Fibroblast of skin of abdomen (primary cell): ENCODE measurements at places on chromosomes 1 and 21.

GRCh38 chr1:233229288-233229687 lies 66.2 kb downstream of the PCNX2 start:
- DNase-seq: peak; percentile 6

DNA sequence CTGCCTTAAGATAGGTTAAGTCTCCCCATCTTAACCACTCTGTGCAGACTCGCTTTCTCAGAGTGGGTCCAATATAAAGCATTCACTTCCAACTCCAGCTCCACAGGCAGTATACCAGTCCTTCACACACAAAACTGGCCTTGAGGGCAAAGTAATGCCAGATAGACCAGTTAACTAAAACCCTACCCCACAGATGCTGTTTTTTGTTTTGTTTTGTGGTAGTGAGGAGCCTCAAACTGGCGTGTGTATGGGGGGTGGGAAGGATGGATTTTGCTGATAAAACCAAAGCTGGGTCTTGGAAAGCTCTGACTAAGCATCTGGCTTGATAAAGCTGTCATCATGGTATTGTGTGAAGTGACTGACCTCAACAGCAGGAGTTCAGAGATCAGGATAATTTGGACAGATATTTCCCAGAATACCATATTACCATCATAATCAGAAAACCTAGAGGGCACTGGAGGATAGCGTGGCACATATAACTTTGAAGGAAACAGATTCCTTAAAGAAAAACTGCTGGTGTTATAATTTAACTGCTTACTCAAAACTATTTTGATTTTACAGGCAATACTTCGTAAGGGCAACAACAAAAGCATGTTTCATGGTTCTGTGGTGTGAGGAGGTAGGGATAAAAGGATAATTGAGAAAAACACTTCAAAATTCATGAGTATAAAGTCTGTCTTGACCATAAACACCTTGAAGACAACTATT lies 29.6 kb upstream of the CPLANE2 start:
- DNase-seq: no peak

- DNase-seq: peak; percentile 69
Measured at GRCh38 chr1:244349103-244349531, 102.6 kb downstream of the ADSS2 start.

- peak; percentile 4 for DNase-seq
Measured at GRCh38 chr1:61825393-61825792, 83.1 kb downstream of the PATJ start.

DNA sequence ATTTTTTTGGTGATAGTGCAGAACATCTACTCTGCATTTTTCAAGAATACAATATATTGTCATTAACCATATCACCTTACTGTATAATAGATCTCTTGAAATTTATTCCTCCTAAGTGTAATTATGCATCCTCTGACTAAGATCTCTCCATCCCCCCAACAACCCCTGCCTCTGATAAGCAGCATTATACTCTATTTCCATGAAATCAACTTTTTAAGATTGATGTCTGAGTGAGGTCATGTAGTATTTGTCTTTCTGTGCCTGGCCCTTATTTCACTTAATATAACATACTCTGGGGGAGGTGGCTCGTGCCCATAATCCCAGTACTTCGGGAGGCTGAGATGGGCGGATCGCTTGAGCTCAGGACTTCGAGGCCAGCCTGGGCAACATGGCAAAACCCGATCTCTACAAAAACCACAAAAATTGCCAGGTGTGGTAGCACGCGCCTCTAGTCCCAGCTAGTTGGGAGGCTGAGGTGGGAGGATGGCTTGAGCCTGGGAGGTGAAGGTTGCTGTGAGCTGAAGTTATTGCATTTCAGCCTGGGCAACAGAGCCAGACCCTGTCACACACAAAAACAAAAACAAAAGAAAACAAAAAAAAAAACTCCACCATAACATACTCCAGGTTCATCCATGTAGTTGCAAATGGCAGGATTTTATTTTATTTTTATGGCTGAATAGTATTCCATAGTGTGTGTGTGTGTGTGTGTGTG lies 5.7 kb downstream of the ACOT11 start:
- DNase-seq: no peak

DNA sequence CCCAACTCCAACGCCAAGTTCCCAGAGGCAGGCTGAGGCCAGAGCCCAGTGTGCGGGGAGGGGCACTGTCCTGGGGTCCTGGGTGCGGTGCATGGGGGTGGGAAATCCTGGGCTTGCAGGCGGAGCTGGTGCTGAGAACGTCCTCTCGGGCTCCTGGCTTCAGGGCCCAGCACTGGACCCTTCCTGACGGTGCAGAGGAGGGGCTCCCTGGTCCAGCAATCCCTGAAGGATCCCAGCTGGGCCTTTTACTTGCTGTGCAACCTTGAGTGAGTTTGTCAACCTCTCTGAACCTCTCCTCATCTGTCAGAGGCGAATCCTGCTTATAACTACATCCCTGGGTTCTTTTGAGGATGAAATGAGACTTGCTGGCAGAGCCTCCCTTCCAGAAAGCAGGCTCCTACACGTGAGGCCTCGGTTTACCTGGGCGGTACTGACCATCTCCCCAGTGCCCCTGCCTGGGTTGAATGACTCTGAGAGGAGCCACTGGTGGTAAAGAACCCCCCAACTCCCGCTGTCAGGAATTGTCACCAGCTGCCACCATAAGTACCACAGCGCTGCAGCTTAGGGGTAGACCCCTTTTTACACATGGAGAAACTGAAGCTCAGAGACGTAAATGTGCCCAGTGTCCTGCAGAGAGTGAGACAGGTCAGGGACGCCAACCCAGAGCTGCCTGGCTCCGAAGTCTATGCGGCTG lies 77.3 kb downstream of the DHRS3 start:
- DNase-seq: no peak

DNA sequence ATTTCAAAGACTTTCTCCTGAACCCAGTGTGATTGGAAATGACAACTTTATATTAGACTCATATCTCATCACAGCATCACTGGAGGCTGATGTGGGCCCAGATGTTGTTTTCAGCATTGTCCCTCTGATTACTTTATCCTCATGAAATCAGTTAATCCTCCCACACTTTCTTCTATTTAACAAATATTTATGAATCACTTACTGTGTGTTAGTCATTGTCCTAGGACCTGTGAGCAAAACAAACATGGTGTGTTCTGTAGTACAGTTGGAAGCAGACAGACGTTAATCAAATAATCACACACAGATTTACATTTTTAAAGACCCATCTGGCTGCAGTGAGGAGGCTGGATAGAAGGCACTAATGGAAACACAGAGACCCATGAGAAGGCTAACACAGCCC lies 383.7 kb downstream of the PRDM2 start:
- no peak for DNase-seq

DNA sequence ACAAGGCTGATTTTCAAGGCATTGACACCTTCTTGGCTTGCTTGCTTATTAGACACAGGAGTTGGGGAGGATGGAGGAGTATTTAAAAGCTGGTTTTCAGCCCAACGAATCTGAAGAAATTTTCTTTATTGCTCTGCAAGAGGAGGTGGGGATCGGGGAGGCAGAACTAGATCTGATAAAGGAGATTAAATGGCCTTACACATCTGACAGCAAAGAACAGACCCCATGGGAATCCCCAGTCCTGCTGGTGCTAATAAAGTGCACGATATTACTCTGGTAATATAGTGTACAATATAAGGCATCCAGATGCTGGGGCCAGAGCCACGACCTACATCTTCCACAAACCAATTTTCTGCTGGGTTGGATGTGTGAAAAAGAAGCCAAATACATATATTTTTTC lies 323.0 kb downstream of the OMA1 start:
- no peak for DNase-seq

- DNase-seq: no peak
Measured at GRCh38 chr1:156491151-156491949, 9.2 kb downstream of the MEF2D start.

DNA sequence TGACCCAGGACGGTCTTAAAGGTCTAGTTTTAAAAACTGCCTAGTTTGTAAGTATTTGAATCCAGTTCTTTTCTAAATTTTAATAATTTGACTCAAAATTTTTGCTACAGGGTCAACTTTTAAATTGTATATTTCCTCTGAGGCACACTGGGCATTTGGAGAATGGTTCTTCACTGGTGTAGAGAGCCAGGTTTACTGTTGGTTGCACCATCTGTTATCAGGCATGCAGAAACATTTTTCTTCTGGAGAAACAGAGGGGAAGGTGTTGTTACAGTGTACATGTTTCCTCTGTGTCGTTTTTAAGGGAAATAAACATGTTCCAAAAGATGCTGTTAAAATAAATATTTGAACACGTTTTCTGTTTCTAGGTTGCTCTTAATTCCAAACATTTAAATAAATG lies 39.0 kb upstream of the RWDD3 start:
- no peak for DNase-seq

DNA sequence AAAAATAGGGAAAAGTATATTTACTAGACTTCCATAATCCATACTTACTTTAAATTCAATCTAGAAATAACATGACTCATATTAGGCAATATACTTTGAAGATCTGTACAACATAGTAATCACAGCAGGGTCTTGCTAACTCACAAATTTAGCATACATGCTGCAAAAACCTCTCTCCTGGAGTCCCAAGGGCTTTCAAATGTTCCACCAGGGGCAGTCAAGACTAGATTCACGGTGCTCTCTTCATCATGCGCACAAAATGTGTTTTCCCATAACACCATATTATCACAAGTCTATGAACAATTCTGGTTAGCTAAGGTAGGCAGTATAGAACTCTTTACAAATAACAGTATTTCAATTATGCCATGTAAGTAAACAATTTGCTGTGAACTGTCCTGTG lies 45.8 kb downstream of the SSX2IP start:
- no peak for DNase-seq

DNA sequence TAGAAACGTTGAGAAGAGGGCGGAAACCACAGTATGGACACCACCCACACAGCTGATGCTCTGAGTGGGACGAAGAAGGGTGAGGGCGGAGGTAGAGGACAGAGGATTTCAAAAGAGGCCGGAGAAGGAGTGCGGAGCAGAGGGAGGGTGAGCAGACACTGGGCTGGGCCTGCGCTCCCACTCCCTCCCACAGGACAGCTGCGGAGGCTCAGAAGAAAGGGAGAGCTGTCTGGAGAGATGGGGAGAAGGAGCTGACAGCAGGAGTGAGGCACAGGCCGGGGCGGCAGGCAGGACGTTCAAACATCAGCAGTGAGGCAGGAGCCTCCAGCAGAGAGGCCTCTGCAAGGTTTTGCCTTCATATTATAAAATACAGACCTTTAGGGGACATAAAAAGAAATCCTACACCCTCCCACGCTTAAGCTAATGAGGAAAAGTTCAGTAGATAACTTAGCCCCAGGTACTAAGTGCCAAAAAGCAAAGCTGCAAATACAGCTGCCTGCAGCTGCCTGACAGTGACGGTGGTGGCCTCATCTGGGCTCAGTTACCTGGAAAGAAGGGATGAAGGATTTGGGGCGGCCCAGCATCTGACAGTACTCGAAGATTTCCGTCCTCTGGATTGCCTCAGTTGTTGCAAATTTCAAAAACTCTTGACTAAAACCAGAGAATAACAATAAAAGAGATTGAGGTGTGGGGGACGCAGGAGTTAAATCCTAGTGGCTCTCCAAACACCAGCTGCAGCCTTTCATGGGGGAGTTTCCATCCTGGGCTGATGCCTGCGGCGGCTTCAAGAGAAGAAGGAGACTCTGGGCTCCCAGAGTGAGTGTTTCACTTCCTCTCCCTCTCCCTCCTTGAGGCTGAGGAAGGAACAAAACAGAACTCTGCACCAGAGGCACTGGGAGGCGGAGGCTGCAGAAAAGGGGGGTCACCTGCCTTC lies 25.6 kb downstream of the SEC16B start:
- no peak for DNase-seq

DNA sequence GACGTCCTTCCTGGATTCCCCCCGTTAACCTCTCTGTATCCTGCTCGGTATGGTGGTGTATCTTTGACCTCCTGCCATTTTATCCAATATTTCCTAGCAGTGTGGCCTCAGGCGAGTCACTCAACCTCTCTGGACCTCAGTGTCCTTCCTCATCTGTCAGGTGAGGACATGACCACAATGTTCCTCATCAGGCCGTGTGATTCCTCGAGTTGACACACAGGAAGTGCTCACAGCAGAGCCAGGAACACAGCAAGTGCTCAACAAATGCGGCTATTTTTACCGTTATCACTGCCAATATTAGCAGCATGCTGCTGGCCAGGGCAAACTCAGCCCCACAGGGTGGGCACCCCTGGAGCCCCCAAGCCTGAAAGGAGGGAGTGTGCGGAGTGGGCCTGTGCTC lies 450.2 kb downstream of the KIF26B start:
- DNase-seq: no peak

DNA sequence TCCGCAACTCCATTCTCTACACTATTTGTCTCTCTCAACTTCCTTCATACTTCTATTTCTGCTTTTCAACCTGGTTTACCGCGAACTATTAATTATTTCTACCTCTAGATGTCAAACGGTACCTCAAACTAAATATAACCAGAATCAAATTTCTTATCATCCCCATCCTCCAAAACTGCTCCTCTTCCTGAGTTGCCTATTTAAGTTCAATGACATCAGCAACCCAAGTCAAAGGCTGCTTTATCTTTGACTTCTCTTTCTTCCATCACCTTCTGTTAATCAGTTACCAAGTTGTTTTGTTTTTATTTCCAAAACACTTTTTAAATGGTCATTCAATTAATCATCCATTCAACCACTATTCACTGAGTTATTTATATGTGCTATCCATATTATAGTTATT lies 171.9 kb downstream of the COL24A1 start:
- no peak for DNase-seq

GRCh38 chr1:81929106-81929505 lies 128.4 kb downstream of the ADGRL2 start:
- no peak for DNase-seq

DNA sequence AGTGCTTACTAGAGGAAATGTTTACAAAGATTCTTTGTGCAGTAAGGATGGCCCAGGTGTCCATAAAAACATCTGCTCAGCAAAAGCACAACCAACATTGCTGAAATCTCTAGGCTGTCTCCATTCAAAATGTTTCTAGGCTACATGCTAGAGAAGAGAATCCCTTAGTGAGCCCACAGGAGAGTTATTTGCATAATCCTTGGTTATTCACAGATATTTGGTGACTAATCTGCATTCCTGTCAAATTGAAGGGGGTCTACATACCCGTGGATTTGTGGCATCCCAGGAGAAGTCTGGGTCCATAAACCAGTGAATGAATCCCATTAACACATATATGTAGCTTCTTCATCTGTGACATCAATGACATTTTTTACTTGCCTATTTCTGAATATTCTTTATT lies 261.3 kb upstream of the ESRRG start:
- no peak for DNase-seq

DNA sequence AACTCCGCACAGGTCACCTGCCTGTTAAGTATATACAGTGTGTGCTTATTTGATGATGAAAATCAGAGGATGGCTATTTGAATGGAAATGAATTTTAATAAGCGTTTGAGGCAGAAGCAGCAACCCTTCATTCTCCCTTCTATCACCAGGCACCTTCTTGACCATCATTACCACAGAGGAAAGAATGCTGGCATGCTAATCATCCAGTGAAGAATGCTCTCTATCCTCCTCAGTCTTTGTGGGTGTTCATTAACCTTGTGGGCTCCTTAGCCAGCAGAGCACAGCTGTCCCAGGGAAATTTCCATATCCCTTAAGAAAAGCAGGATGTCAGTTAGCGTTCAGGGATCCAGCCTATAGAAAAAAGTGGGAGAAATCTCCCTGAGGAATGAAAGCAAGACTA lies 428.0 kb upstream of the CAMK1G start:
- no peak for DNase-seq

- DNase-seq: no peak
Measured at GRCh38 chr1:5686925-5687706, 305.1 kb downstream of the NPHP4 start.

- no peak for DNase-seq
Measured at GRCh38 chr1:229980009-229980408, 87.0 kb upstream of the GALNT2 start.

GRCh38 chr21:25859235-25859929 lies 124.6 kb downstream of the GABPA start:
- DNase-seq: peak; percentile 61
